Effector CD4-positive, alpha-beta T cell (primary cell): ENCODE measurements at places on chromosomes 11 and 22.

- no peak for DNase-seq
Observed at GRCh38 chr11:15969701-15970329, 386.5 kb downstream of the SOX6 start.

DNA sequence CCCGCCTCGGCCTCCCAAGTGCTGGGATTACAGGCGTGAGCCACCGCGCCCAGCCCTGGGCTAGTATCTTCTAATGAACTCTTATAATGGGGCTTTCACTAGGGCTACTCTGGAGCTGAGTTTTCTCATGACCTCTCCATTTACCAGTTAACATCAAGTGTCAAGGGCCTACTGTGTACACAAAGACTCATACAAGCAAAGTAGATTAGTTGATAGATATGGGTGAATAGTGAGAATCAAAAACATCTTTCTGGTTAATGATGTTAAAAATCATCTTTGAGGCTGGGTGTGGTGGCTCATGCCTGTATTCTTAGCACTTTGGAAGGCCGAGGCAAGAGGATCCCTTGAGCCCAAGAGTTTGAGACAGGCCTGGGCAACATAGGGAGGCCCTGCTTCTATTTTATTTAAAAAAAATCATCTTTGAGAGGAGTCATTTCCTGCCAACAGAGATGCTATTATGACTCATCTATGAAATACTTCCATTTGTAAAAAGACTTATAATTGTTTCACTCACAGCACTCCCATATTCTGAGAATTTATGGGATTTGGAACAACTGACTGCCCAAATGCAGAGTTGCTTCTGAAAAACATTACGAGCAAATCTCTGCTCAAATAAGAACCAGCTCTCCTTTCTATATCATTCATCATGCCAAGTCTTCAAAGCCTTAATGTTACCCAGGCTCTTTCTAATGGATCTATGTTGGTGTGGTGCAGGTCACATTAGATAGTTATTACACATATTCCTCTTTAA lies 57.0 kb downstream of the GDPD4 start:
- no peak for DNase-seq

- DNase-seq, result no peak
Observed at GRCh38 chr22:30206944-30207343, 39.6 kb downstream of the LIF start.

- DNase-seq, result no peak
Observed at GRCh38 chr22:36910461-36910860, 3.0 kb upstream of the CSF2RB start.

- DNase-seq, result no peak
Observed at GRCh38 chr11:113106507-113106906, 145.3 kb downstream of the NCAM1 start.

DNA sequence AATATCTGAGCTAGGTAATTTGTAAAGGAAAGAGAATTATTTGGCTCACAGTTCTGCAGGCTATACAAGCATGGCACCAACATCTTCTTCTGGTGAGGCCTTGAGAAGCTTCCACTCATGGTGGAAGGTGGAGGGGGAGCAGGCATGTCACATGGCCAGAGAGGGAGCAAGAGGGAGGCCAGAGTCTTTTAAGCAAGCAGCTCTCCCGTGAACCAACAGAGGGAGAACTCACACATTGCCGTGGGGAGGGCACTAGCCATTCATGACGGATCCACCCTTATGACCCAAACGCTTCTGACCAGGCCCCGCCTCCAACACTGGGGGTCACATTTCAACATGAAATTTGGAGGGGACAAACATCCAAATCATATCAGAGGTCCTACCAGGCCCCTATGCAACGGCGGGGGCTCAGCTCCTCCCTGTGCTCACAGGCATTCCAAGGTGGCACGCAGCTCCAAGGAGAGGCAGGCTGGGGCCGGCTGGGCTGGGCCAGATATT lies 4.6 kb downstream of the C11orf96 start:
- DNase-seq, result no peak

GRCh38 chr22:49525801-49526535 lies 301.7 kb downstream of the BRD1 start:
- DNase-seq, result no peak

DNA sequence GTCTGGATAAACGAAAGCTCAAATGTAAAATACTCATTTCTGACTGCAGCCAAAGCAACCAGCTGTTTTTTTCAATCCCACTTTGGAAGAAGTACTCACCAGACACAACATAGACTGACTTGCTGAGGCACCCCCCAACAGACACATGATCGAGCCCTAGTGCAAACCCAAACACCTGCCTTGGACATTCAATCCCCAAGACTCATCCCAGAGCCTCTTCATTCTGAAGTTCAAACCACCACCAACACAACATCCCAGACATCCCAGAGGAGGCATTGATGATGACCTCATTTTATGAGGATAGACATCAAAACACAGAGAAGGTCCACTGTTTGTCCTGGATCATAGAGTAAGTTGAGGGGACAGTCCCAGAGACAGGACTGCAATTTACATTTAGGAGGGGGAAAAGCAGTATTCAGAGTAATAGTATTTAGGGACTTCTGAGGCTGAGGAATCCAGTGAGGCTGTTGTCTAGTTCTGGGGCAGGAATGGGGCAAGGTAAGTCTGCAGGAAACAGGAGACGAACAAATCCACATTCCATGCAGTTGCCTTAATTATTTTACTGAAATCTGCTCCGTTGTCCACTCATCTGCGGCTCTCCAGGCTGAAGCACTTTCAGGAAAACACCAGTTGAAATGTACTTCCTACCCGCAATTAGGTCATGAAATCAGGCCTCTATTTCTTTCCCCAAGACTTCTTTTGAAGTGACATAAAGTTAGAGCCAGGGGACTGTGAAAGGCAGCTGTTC lies 54.8 kb downstream of the CLPB start:
- DNase-seq, result no peak

DNA sequence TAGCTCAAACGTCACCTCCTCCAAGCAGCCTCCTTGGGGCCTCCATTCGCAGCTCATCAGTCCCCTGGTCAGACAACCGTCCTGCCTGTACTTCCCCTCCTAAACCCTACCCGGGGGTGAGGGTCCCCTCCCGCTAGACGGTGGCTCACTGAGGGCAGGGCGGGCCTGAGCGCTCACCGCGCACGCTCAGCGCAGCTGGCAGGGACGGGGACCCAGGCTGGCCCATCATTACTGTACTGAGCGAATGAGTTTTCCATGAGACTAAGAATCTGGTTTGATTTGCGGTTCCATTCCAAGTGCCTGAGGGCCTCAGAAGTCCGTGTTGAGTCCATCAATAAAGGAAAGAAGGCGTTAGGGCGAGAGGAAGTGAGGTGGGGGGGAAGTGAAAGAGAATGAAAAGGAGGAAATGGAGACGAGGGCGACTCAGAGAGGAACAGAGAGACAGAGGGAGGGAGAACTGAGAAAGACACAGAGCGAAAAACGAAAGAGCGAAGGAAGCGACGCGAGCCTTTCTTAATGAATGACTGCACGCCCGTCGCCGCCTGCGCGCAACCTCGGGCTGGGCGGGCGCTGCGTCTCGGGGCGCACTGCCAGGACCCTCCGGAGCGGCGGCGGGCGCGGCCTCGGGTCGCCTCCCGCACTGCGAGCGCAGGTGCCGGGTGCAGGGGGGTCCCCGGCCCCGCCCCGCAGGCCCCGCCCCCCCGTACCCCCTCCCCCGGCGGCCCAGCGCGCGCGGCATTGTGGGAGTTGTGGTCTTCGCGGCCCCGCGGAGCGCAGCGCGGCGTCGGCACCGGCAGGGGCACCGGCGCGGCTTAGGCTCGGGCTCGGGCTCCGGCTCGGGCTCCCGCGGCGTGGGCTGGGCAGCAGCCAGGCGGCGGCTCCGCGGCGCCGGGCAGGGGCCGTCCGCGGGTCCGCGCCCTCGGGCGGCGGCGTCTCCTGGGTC lies at the start of gene ASPHD2:
Gene ASPHD2, plus strand, starts transcription at position 746 of the 943 bp plus-strand sequence. CDS start 4,356 bp downstream, outside the sequence.
- DNase-seq, result peak; percentile 77

GRCh38 chr22:32325416-32325801 lies 32.3 kb upstream of the RFPL3 start:
- no peak for DNase-seq

- DNase-seq, result no peak
Observed at GRCh38 chr22:17981497-17981896, 42.9 kb downstream of the MICAL3 start.

- DNase-seq, result peak; percentile 66
Observed at GRCh38 chr22:46563381-46564083, 26.1 kb upstream of the CELSR1 start.

- peak; percentile 58 for DNase-seq
Observed at GRCh38 chr22:20550851-20551744, 43.7 kb downstream of the MED15 start.

- DNase-seq, result no peak
Observed at GRCh38 chr11:20759541-20759940, 90.2 kb downstream of the NELL1 start.

DNA sequence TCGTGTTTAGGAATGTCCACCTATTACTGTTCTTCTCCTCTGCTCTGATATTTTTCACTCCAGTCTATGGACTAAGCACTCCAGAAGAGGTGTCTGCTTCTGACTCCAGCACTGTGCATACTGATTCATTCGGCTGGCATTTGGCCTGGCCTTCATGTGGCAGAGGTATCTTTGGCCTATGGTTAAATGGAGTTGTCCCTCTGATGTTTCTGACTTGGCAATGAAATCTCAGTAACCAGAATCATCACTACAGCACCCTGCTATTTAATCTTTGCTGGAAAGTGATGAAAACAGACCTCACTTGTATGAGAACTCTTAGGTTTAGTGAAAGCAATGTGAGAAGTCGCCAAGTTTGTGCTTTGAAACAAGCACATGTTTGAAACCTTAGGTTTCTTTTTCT lies 155.2 kb downstream of the MAML2 start:
- no peak for DNase-seq

- DNase-seq, result no peak
Observed at GRCh38 chr22:37601540-37602442, 6.8 kb upstream of the GGA1 start.

GRCh38 chr11:78791964-78792363 lies 217.3 kb upstream of the NARS2 start:
- no peak for DNase-seq

DNA sequence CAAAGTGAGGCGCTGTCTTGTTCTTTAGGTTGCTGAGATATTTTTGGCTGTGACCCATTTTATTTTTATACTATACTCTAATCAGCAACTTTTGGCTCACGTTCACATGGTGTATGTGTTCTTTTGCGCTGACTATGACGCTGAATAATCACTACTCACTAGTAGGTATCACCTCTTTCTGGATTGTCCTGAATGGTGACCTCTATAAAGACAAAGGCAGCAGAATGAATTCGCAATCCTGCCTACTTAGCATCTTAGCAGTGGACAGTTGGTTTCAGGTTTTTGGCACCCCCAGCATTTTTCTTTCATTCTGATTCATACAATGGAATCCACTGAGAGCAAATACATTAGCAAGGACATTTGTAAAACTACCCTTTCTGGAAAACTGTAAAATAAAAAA lies 351.3 kb downstream of the JRKL start:
- no peak for DNase-seq

GRCh38 chr11:129023968-129024676 lies 81.5 kb upstream of the TP53AIP1 start:
- no peak for DNase-seq

GRCh38 chr11:130068546-130068985 lies 1.1 kb upstream of the APLP2 start:
- DNase-seq, result no peak

DNA sequence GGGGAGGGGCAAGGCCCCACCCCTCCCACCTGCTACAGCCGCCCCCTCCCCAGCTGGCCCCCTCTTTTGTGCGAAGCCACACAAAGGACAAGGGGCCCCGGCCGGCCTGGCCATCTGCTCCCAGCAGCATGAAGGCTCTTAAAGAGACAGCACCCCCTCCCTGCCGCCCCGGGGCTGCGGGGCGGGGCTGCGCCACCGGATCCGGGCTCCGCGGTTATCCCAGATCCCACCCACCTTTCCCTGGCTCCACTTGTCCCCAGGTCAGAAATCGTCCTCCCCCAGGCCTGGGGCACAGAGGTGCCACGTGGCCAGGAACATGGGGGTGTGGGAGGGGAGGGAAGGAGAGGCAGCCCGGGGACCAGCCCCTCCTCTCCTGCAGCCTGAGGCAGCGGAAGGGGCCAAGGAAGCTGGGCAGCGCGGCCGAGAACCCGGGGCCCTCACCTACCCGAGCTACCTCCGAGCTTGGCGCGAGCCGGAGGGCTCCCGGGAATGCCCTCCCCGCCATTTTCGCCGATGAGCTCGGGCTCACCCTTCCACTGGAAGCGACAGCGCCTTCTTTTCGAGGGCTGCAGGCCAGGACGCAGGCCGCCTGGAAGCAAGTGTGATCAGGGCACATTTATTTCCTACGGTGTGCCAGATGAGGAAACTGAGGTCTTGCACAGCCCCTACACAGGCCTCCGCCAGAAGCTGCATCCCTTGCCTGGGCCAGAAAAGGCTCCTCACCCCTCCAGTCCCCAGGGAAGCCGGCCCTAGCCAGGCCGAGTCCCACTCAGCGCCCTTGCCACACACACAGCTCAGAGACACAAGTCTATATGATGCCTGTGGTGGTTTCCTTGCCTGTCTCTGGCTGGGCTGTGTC lies 2.5 kb upstream of the RCOR2 start:
- DNase-seq, result no peak

GRCh38 chr11:134701564-134702165 lies 289.6 kb upstream of the B3GAT1 start:
- no peak for DNase-seq

DNA sequence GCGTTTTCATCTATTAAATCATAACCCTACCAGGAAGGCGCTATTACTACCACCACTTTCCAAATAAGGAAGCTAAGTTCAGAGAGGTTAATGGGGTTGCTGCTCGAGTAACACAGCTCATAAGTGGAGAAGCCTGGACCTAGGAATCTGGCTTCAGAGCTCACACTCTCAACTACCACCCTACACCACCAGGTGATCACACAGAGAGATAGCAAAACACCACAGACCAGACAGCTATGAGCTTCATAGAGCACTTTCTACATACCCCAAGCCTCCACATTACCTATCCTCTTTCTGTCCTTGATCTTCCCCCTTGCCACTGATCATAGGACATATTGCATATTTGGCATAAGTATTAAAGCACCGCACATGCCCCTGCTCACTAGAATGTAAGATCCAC lies 65.4 kb downstream of the TIMP3 start:
- DNase-seq, result no peak

DNA sequence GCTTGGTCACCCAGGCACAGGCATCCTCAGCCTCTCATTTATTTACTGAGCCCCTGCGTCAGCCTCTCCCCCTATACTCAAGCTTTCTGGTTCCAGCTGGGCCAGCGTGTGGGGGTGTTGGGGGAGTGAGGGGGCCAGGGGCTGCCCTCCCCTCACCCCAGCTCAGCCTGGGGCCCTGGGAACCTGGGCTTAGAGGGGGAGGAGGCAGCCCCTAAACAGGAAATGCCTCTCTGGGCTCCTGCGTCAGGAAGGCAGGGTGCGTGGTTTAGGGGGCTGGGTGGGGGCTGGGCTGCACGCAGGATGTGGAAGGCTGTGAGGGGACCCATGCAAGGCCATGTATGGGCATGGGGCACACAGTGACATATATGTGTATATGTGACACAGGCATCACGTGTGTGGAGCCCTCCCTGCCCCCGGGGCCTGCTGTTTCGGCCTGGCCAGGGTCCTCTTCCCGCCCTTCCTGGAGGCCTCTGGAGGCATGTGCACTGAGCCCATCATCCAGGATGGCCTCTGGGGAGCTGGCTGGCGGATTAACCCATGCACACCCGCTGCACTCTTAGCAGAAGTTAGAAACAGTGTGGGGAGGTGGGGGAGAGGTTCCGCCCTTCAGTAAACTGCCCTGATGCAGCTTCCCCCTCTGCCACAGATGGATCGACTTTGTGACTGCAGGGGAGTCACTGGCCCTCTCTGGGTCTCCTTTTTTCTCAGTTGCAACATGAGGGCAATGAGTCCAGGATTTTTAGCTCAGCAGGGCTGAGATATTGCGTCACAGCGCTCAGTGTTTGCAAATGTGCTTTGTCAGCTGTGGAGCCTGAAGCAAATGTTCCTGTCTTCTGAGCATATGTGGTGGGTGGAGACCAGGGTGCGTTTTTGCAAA lies 1.1 kb upstream of the CD248 start:
- DNase-seq, result peak; percentile 47

GRCh38 chr11:103798446-103798845 lies 238.0 kb upstream of the DDI1 start:
- no peak for DNase-seq
